ENCODE measurements at places on chromosomes 2 and 18.

- no peak overlapping the region for H3K4me3 ChIP-seq
- H3K27me3 ChIP-seq: no peaks in the 10 kb centered on the region
Measured at GRCh38 chr18:79657342-79657996, 22.1 kb upstream of the CTDP1 start.

GRCh38 chr2:10933700-10934225 is 22.0 kb downstream of the KCNF1 start:
- no peaks in the 10 kb centered on the region for H3K27me3 ChIP-seq
- no peak overlapping the region for H3K27ac ChIP-seq
- no peak overlapping the region for H3K4me3 ChIP-seq
- H3K4me1 ChIP-seq: no peaks in the 10 kb centered on the region
- DNase-seq: no peak
- no peaks in the 10 kb centered on the region for H3K36me3 ChIP-seq

DNA sequence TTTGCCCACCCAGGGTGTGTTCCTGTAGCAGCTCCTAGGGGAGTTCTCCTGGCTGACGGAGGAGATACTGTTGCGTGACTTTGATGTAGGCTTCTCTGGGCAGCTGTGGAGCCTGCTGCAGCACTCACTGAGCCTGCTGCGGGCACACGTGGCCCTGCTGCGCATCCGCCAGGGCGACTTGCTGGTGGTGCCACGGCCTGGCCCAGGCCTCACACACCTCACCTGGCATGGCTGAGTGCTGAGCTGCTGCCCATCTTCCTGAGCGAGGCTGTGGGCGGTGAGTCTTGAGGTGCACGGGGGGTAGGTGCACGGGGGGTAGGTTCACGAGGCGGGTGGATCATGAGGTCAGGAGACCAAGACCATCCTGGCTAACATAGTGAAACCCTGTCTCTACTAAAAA is 191.7 kb downstream of the ANKRD36C start:
- DNase-seq: no peak
- H3K4me3 ChIP-seq: no peak overlapping the region
- no peak overlapping the region for H3K27ac ChIP-seq
- H3K4me1 ChIP-seq: no peaks in the 10 kb centered on the region
- no peaks in the 10 kb centered on the region for H3K27me3 ChIP-seq

DNA sequence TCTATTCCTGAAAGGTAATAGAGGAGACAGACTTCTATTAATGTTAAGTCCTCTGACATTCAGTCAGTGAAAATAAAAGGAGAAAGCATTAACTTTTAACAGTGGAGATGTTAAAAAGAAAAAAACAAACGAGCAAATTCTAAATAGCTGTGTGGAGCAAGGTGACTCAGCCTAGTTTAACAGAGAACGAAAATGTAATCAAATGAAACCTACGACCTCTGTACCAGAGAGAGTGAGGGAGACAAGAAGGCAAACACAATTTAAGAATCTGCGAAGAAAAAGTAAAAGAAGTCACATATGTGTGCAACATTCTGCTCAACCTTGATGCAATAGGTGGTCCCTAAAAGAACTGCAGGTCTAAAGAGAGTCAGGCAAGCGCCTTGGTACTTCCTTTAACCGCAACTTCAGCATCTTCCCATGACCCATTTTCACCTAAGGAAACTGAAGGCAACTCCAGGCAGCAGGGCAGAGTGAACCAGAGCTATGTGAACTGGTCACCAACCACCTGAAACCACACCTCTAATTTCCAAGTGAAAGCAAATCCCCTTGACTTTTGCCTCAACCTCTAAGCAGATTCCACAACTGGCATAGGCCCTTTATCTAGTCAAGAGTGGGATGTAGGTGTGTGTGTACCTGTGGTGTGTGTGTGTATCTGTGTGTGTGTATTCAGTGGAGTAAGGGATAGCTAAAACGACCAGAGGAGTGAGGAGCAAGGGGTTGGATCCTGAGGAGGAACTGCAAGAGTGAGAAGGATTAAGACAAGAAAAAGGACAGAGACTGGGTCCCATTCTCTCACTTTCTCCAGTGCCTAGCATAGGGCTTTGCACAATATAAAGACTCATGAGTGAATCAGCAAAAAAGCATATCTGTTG is 43.0 kb downstream of the FIGN start:
- H3K27me3 ChIP-seq: no peaks in the 10 kb centered on the region
- DNase-seq: no peak
- no peaks in the 10 kb centered on the region for H3K36me3 ChIP-seq
- H3K27ac ChIP-seq: no peak overlapping the region
- no peak overlapping the region for H3K4me3 ChIP-seq

DNA sequence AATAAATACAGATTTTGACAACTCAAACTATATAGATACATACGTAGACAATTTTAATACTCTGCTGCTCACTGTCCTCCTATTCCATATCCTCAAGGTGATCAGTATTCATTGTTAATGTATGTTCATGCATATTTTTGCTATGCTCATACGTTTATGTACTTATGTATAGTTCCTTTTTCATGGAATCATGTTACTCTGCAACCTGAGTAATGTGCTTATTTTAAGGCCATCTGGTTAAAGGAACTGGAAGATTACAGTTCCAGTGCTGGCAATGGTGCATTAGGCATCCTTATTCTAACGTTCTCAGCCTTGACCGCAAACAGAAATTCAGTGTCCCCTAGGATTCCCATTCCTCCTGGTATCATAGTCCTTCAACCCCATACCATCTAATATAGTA is 385.0 kb upstream of the TNP1 start:
- H3K36me3 ChIP-seq: no peaks in the 10 kb centered on the region
- no peaks in the 10 kb centered on the region for H3K4me1 ChIP-seq
- no peak overlapping the region for H3K4me3 ChIP-seq
- no peak for DNase-seq

GRCh38 chr2:207975921-207976320 is 49.4 kb downstream of the PLEKHM3 start:
- no peaks in the 10 kb centered on the region for H3K36me3 ChIP-seq
- no peak overlapping the region for H3K27ac ChIP-seq
- DNase-seq: no peak
- H3K4me3 ChIP-seq: no peak overlapping the region
- H3K4me1 ChIP-seq: peaks cover 2% of the 10 kb centered on the region
- no peaks in the 10 kb centered on the region for H3K27me3 ChIP-seq

GRCh38 chr2:157900203-157900602 is 24.1 kb upstream of the ACVR1 start:
- no peaks in the 10 kb centered on the region for H3K27me3 ChIP-seq
- no peak overlapping the region for H3K4me3 ChIP-seq
- H3K27ac ChIP-seq: no peak overlapping the region
- DNase-seq: no peak
- no peaks in the 10 kb centered on the region for H3K36me3 ChIP-seq
- peaks cover 7% of the 10 kb centered on the region for H3K4me1 ChIP-seq

DNA sequence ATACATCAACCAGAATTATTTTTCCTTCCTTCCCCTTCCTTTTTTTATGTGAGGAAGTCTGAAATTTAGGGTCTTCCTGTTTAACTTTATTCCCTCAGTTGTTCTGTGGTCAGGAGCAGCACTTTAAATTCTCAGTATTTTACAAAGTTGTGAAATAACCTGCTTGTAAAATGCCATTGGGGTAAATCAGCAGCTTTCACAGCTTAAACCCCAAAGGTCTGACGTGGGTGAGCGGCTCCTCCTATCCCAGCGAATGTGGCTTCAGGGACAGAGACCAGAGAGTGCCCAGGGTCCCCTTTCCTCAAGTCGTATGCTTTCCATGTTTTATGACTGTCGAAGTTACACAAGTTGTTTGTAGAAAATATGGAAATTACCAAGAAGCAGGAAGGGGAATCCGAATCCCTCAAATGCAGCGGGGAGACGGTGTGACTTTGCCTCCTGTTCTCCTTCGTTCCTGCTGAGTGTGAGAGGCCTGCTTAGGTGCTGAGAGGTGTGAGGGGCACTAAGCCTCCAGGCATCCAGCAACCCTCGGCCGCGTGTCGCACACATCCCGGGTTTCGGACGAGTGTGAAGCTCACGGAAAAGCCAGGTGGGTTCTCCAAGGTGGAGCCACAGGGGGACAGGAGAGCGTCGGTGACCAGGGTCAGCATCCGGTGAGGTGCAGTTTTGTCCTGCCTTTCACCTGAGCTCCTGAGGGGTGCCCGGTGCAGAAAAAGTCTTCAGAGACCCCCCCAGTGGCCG is 10.8 kb upstream of the KCNG2 start:
- no peak overlapping the region for H3K4me3 ChIP-seq
- no peaks in the 10 kb centered on the region for H3K36me3 ChIP-seq
- peaks cover 7% of the 10 kb centered on the region for H3K27me3 ChIP-seq
- H3K4me1 ChIP-seq: peaks cover 22% of the 10 kb centered on the region
- no peak for DNase-seq

- no peaks in the 10 kb centered on the region for H3K27me3 ChIP-seq
- no peak overlapping the region for H3K4me3 ChIP-seq
Measured at GRCh38 chr18:3616142-3616541, 166.2 kb downstream of the TGIF1 start.

GRCh38 chr18:24585996-24586566 is 125.6 kb downstream of the HRH4 start:
- no peak overlapping the region for H3K27ac ChIP-seq
- H3K4me1 ChIP-seq: no peaks in the 10 kb centered on the region
- no peaks in the 10 kb centered on the region for H3K27me3 ChIP-seq
- no peak for DNase-seq
- no peak overlapping the region for H3K4me3 ChIP-seq
- no peaks in the 10 kb centered on the region for H3K36me3 ChIP-seq

GRCh38 chr2:207473931-207474235 is 55.9 kb upstream of the CREB1 start:
- H3K36me3 ChIP-seq: no peaks in the 10 kb centered on the region
- peaks cover 11% of the 10 kb centered on the region for H3K4me1 ChIP-seq
- no peak for DNase-seq
- no peaks in the 10 kb centered on the region for H3K27me3 ChIP-seq
- no peak overlapping the region for H3K4me3 ChIP-seq

DNA sequence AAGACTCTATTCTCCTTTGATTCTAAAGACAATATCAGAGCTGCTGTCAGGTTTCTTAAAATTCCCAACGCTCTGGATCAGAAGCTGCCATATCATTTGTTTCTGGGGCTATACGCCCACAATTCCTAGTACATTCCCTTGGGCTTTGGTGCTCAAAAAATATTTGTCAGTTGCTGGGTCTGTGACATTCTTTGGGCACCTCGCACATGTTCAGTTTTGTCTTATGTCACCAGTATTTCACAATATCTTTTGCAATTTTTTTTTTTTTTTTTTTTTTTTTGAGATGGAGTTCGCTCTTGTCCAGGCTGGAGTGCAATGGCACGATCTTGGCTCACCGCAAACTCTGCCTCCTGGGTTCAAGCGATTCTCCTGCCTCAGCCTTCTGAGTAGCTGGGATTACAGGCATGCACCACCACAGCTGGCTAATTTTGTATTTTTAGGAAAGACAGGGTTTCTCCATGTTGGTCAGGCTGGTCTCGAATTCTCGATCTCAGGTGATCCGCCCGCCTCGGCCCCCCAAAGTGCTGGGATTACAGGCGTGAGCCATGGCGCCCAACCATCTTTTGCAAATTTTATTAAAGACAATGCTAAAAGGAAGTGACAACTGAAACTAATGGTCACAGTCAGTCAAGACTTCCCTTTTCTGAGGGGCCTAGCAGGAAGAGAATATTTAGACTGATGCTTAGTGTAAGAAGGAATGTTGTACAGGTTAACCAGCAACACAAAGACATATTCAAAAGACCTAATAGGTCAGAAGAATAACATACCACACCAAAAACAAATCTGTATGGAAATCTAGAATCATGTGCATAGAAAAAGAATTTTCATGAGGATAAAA is 6.8 kb downstream of the ZNF397 start:
- peaks cover 1% of the 10 kb centered on the region for H3K4me1 ChIP-seq
- DNase-seq: no peak
- no peak overlapping the region for H3K4me3 ChIP-seq
- H3K36me3 ChIP-seq: peaks cover 28% of the 10 kb centered on the region
- H3K27me3 ChIP-seq: no peaks in the 10 kb centered on the region

DNA sequence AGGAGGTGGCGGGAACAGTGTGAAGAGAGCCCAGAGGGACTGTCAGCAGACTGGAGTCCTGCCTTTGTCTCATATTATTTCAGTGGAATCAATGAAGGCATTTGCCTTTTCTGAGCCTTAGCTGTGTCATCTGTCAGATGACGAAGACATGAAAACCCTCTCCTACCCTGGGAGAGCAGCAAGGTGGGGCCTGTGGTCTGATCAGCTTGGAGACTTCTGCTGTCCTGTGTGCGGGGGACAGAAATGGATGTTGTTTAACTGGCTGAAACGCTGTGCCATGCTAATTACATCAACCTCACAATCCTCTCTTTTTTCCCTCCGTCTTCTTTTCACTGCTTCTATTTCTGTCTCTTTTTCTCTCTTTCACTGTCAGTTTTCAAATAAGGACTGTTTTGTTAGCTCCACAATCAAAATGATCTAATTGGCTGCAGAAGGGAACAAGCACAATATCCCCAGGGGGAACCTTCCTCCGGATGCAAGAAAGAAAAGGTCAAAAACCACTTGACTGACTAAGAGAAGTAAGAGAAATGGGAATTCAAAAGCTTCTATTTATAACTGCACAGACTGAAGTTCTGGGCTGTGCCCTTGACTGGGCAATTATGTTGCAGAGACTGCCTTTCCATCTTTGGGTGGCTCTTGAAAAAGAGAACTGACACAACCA is 340.1 kb downstream of the CLIP4 start:
- DNase-seq: no peak
- H3K36me3 ChIP-seq: no peaks in the 10 kb centered on the region
- H3K4me1 ChIP-seq: no peaks in the 10 kb centered on the region
- no peaks in the 10 kb centered on the region for H3K27me3 ChIP-seq
- no peak overlapping the region for H3K27ac ChIP-seq

Measured in body of pancreas (tissue), 4 donors.